Sciatic nerve (tissue), 2 donors: ENCODE measurements at places on chromosomes 4 and X.

- no peak for DNase-seq
Measured at GRCh38 chr4:78602334-78602733, 50.8 kb downstream of the ANXA3 start.

GRCh38 chr4:156999175-156999517 is 27.5 kb upstream of the PDGFC start:
- DNase-seq = no peak

DNA sequence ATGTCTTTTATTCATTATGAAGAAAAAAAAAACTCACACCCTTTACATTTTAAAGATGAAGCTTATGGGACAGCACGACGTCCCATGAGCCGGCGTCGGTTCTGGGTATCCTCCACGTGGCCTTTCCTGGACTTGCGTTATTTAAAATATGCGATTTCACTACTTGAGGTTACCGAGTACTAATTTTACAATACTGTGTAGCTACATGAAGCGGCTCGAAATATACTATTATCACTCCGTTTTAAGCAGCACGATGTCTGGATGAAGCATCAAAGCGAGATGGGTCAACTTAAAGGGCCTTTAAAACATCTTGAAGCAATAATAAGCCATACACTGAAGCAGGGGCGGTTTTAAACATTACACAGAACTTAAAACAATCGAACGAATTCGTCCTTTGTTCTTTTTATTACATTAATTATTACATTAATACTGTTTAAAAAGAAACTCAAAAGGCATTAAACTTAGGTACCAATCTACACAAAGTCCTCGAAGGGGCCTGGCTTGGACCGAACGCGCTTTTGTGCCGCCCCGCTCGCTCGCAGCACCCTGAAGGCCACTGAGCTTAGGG is 1.4 kb upstream of the KLF3 start:
- no peak for DNase-seq

GRCh38 chr4:86544310-86544966 is 49.7 kb upstream of the PTPN13 start:
- no peak for DNase-seq
